Cerebellum (tissue), 4 donors: ENCODE measurements at places on chromosomes 1 and 21.

GRCh38 chr1:110554871-110555801, 36.2 kb upstream of the KCNA10 start:
- peak; percentile 83 for DNase-seq

- DNase-seq, result no peak
Measured at GRCh38 chr1:25624156-25624555, 7.6 kb downstream of the MAN1C1 start.

- no peak for DNase-seq
Measured at GRCh38 chr1:86912281-86912900, 1.5 kb downstream of the SELENOF start.

GRCh38 chr1:22613951-22614350, 22.5 kb upstream of the C1QA start:
- DNase-seq, result no peak

GRCh38 chr1:62407398-62408009, 29.3 kb upstream of the USP1 start:
- DNase-seq, result peak; percentile 63

DNA sequence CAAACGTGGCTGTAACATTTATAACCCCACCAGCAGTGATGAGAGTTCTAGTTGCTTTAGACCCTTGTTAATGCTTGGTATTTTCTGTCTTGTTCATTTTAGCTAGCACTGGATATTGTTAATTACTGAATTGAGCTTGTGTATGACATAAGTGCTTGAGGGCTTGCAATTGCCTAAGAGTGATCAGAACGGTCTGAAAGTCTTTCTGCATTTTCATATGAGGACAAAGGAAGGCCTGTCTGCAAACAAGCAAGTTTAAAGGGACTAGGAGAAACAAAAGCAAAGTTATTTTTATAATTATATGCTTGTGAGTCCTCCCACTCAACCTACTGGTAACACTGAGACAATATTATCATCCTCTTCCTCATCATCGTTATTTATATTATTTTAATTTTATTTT, 305.5 kb upstream of the DUSP10 start:
- no peak for DNase-seq

- DNase-seq, result no peak
Measured at GRCh38 chr1:161311595-161312181, 1.9 kb upstream of the MPZ start.

DNA sequence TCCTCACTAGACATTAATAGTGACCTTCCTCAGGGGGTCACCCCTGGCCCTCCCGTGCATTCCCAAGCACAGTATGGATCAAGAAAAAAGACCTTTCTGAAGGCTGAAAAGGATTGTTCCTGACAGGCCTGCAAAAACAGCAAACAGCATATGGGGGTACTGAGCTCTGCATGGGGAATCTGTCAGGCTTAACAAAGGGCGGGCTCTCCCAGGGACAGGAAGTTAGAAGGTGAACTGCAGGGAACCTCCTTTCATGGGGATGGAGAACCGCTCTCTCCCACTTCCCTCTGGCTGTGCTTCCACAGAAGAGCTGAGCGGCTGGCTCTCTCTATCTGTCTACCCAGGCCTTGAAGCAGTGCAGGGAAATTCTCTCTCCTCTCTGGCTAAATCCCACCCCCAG, 91.7 kb downstream of the DTL start:
- no peak for DNase-seq

DNA sequence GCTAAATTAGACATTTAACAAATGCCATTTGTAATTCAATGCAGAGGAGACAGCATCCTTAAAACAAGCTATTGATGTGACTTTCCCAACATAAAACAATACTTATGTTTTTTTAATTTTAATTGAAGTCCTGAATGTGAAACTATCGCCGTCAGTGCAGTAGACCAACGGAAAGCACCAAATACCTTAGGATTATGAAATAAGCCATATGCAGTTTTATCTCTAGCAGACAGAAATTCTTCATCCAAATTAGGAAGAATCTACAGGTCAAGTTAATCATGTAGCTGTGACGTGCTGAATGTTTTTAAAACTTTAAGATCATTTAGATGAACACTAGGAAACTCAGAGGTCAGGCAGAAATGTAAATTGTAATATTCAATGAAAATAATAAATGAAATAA, 714 bp upstream of the ST6GALNAC5 start:
- DNase-seq, result no peak

- DNase-seq, result no peak
Measured at GRCh38 chr1:1358433-1359271, at the start of gene MXRA8. MXRA8 (minus strand) TSS chr1:1358555; CDS start chr1:1358504, 51 bp downstream.

DNA sequence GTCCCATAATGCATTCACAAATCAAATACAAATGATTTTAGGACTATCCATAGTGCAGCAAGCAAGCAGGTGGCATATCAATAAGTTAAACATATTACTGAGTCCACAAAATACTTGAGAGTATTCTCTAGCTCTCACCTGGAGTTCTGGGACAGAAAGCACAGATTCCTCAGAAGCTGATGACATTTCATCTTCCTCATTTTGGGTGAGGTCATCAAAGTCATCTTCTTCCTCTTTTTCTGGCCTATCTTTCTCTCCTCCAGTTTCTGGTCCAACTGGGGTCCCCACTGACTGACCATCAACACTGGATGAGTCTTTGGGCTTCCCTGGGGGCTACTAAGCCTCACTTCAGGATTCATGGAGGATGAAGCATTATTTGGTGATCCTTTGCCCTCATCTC, 38.9 kb downstream of the YY1AP1 start:
- no peak for DNase-seq

DNA sequence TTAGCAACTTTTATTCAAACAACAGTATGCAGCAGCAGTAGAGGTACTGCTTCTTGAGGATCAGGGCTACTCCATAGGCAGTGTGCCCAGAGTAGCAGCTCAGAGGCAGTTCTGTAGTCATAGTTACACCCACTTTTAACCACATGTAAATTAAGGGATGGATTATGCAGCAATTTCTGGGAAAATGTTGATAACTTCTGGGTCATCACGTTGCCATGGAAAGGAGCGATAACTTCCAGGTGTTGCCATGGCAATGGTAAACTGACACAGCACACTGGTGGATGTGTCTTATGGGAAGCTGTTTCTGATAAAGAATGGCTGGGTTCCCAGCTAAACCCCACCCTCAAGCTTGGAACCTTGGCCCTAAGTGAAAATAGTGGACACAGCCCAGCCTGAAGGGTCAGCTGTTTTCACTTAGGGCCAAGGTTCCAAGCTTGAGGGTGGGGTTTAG, 29.0 kb upstream of the PLA2G2A start:
- DNase-seq, result no peak

DNA sequence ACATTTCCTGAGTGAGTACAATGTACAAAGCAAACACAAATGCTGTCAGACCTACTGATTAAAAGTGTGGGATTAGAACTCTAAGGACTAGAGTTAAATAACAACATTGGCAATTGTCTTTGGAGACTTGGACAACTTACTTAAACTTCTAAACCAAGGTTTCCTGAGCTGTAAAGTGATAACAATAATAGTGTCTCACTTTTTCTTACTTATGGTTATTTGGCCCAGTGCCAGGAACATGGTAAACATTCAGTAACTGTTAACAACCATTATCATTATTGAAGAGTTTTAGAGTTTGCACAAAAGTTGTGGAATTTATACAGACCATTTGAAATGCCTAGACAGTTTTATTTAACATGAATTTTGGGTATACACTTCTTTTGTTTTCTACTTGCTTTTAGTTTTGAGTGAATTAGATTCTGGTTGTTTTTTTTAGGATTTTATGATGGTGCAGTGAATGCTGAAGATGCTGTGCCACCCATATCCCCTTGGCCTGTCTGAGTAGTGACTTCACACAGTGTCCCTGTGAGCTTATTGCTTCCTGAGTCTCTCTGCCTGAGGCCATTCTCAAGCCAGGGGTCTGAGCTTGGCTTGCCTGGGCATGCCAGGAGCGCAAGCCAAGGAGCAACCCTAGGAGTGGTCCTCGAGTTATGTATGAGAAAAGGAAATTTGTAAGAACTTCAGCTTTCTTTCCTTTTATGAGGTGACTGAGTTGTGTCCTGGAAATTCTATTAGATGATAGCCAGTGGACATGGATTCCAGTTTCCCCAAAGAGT, 932.8 kb downstream of the TTLL7 start:
- DNase-seq, result no peak

- no peak for DNase-seq
Measured at GRCh38 chr1:76542359-76542758, 324.9 kb upstream of the ST6GALNAC5 start.

GRCh38 chr1:71557138-71557537, 476.3 kb upstream of the ZRANB2 start:
- no peak for DNase-seq

GRCh38 chr1:26015358-26015757, 6.2 kb upstream of the EXTL1 start:
- no peak for DNase-seq

DNA sequence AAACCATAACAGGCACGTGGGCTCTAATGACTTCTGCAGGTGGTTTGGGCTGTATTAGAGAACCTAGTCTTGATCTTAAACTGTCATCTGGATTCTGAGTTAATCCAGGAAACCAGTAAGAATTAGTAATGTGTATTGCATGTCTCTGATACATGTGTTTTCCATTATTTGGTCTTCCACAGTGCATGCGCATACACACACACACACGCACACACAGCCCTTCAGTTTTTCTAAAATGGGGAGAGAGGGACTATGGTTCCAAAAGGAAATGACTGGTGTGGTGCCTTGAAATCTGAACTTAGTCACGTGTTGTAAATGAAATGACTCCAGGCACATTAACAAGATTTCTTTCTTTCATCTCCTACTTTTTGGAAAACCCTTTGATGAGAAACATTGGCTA, 67.6 kb downstream of the OLFML2B start:
- no peak for DNase-seq
